ENCODE measurements at places on chromosomes 2 and 18. TPM values are rescaled to one million over a fixed set of nuclear protein-coding genes. Genes with fewer than 3 reads are reported as not detected.
A peak's percentile ranks its signal among the peaks of the same experiment; 100 is the strongest.

The EMILIN1 gene
- 16.6 TPM for total RNA-seq

The NPHP1 gene
- 6.1 TPM for total RNA-seq

The SKA1 gene
- total RNA-seq, result 23.9 TPM

The UGT1A7 gene
- not detected for total RNA-seq

The UGT1A4 gene
- total RNA-seq, result not detected

The RAD51AP2 gene
- not detected for total RNA-seq

The TSPYL6 gene
- total RNA-seq, result not detected

The SCTR gene
- total RNA-seq, result not detected

The HOXD3 gene
- total RNA-seq, result 15.3 TPM

The PLCD4 gene
- total RNA-seq, result 3.1 TPM

GRCh38 chr2:202015471-202015870, 18.2 kb upstream of the FZD7 start:
- DNase-seq, result no peak

GRCh38 chr2:231701456-231702373, 6.6 kb upstream of the PTMA start:
- DNase-seq, result no peak

DNA sequence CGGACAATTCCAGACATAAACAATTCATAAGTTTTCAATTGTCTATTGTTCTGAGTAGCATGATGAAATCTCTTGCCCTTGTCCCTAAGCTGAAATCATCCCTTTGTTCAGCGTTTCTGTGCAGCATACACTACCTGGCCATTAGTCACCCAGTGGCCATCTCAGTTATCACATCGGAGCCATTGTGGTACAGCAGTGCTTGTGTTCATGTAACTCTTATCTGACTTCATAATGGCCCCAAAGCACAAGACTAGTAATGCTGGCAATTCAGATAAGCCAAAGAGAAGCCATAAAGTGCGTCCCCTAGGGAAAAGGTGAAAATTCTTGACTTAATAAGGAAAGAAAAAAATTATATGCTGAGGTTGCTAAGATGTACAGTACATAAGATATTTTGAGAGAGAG, 127.2 kb downstream of the FHOD3 start:
- no peak for DNase-seq

DNA sequence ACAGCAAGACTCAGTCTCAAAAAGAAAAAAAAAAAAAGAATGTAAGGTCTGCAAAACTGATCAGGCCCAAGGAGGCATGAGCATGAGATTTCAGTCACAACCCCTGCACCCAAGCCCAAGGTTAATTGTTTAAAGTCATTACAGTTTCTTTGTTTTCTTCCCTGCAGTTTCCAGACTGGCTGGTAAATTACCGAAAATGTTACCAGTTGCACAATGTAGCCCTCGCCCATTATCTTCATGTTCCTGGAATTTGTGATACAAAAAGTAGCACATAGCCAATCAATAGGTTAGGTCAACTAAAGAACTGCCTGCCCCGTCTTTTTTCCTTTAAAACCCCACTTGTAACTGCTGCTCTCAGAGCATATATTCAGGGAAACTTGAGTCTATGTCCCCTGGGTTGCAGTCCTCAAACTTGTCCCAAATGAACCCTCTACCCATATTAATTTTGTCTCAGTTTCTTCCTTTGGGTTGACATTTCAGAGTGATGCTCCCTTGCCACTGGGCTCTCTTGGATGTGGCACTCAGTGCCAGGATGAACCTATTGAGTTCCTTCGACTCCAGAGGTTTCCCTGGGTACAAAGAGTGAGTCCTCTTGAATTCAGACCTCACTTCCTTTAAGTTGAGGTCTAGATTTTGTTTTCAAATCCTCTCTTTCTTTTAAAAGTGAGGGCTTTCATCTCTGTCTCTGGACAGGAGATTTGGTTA, 216.2 kb upstream of the HS6ST1 start:
- DNase-seq, result no peak

GRCh38 chr18:44945888-44946401, 265.3 kb downstream of the SETBP1 start:
- no peak for DNase-seq

DNA sequence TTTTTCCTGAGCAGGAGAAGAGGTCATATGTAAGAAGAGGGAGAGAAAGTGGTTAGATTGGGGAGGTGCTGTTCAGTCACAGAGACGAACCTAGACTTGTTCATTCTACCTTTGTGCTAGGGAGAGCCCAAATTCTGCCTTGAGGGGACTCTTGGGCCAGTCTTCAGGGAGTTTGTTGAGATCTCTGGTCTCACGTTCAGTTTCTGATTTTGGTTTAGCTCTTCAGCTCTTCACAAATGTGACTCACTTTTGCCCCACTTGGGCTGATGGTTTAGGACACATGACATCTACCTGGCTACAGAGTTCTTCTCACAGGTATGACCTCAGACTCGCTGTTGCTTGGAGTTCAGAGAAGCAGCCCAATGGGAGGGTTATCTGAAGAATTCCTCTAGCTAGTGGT, 49.2 kb upstream of the DARS1 start:
- no peak for DNase-seq

DNA sequence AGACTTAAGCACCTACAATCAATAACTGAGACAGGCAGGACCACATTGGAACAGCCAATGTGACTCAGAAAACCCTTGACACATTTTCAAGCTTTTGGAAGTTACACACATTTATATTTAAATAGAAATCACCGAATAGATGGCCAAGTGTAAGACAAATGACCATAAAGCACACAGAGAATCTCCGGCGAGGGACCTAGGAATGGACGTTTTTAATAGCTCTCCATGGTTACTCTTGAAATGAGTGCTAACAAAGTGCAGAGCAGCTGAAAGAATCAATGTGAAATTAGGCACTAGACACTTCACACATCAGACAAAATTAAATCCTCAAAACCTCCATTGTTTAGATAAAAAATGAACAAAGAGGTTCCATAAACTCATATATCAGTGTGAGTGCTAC, 376.9 kb downstream of the DLGAP1 start:
- DNase-seq, result no peak

GRCh38 chr2:204357286-204357685, 188.0 kb upstream of the PARD3B start:
- no peak for DNase-seq

DNA sequence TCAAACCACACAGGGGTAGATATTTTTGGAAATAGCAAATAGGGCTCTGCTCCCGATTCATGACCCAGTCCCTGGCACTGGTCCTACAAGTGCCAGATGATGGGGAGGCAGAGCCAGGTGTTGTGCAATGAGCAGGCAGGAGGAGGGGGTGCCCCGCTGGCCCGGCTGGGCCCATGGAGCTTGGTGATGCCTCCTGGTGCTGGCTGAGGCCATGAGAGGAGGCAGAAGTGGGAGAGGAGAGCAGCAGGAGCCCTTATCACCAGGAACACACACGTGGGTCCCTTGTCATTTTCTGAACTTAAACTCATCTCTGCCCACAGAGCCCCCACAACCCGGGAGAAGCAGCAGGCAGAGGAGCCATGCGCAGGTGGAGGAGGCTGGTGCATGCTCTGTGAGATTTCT, 90.5 kb upstream of the MAPK4 start:
- DNase-seq, result no peak

GRCh38 chr2:85698880-85699254, 4.7 kb downstream of the GNLY start:
- DNase-seq, result no peak

DNA sequence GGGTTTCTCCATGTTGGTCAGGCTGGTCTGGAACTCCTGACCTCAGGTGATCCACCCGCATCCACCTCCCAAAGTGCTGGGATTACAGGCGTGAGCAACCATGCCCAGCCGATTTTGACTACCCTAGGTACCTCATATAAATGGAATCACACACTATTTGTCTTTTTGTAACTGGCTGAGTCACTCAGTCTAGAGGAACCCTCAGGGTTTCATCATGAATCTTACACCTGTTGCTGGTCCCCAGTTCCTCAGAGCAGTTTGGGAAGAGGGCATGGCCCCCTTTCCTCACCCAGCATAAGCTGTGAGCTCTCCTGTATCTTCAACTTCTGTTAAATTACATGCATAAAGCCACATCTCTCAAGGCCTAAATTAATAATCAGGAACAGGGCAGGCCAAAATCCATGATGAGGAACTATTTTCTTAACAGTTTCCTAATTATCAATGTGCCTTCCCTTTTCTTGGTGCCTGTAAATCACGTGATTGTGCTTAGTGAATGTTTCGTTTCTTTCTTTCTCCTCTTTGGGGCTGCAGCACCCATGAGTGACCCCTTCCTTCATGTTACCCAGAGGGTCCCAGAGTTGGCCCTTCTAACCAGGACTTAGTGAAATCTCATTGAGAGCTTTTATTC, 20.9 kb downstream of the DYSF start:
- no peak for DNase-seq

GRCh38 chr2:133838642-133839365, 270.5 kb upstream of the NCKAP5 start:
- DNase-seq, result no peak

- DNase-seq, result peak; percentile 23
These were observed 115.4 kb downstream of the CCDC85A start for GRCh38 chr2:56299171-56299691.

DNA sequence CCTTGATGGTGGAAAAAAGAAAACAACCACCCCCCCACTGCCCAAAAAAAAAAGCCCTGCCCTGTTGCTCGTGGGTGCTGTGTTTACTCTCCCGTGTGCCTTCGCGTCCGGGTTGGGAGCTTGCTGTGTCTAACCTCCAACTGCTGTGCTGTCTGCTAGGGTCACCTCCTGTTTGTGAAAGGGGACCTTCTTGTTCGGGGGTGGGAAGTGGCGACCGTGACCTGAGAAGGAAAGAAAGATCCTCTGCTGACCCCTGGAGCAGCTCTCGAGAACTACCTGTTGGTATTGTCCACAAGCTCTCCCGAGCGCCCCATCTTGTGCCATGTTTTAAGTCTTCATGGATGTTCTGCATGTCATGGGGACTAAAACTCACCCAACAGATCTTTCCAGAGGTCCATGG, 28.0 kb downstream of the MAL start:
- no peak for DNase-seq

GRCh38 chr2:56132138-56132537, 51.7 kb upstream of the CCDC85A start:
- peak; percentile 76 for DNase-seq

DNA sequence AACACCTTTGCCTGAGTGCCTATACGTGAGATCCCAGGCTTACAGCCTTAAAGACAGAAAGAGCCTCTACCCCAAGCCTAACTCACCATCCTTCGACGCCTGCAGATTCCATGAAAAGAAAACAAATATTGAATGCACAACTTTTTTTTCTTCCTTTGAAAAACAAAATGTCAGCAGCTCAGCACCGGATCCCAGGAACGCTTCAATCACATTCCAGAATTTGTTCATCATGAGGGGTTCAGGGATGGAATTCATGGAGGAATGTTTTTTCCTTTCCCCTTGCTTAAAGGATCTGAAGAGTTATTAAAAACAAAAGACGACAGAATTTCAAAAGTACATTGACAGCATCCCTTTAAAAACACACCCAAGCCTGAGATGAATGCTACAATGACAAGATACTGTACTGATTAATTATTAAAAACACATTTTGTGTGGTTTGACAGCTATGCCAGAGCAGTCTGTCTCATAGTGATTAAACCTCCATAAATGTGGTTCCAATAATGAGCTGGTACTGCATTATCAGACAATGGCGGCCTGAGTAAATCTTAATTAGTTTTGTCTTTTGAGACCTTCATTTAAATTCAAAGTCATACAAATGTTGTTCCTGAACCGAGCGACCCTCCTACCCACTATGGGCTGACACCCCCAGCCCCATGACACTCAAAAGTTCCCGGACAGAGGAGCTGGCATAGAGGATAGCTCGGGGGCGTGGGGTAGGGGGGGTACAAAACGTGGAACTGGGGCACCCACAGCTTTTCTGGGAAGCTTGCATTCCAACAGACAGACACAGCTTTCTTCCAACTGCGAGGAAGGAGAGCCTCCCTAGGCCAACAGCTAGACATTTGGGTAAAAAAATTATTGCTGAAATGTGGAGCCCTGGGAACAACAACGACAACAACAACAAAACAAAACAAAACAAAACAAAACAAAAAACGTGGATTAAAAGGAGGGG, 227.5 kb downstream of the TTC32 start:
- DNase-seq, result no peak

- DNase-seq, result peak; percentile 62
These were observed 245.0 kb downstream of the PTGR3 start for GRCh38 chr18:74963820-74964446.

- peak; percentile 88 for DNase-seq
These were observed 106.5 kb upstream of the SCN1A start for GRCh38 chr2:166234112-166234846.

DNA sequence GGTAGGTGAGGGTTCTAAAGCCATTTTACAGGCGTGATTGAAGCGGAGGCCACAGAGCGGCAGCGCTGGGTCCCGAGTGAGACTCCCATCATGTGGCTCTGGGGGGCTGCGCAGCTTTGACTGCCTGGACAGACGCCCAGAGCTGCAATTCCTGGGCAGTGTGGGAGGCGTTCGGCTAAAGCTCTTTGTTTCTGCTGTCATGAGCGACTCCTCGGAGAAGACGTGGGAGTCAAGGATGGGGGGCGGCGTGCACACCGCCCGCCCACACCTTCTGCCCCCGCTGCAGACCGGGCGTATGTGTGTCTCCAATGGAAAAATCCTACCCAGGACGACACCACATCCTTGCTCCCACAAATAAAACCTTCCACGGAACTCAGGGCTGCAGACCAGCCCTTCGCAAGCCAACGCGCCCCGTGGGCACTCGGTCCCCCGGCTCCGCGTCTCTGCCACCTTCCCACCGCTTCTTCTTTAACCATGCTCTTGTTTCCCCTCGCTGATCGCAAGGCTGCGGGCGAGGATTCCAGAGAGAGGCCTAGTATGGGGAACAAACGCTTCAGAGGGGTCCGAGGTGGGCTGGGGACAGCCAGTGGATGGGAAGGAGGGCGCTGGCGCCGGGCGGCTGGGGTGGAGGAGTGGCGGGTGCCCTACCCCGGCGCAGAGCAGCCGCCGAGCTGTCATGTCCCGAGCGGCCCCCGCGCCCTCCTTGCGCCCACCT, 680 bp upstream of the LBH start:
- peak; percentile 18 for DNase-seq

DNA sequence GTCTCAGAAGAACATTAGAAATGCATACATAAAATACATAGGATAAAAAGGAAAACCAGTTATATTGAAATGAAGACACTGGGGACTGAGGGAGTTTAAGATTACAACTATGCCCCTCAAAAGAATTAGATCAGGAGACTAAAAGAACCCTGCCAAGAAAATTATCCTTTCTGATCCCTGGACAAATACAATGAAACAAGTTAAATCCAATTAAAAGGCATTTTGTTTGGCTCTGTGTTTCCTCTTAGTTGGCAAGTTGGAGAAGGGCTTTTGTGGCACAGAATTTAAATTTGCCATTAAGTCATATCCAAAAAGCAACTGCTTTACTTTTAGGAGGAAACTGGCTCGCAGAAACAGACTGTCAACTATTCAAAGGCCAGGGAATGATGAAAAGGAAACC, 99.1 kb upstream of the CD302 start:
- DNase-seq, result no peak

- DNase-seq, result no peak
These were observed 297.4 kb upstream of the FBXO11 start for GRCh38 chr2:48203668-48204067.

GRCh38 chr18:48256848-48257247, 152.3 kb downstream of the ZBTB7C start:
- DNase-seq, result no peak
